ENCODE measurements at places on chromosomes 2 and 18.
A peak's percentile ranks its signal among the peaks of the same experiment; 100 is the strongest.

- peak; percentile 10 for DNase-seq
Measured at GRCh38 chr18:22983175-22983574, 50.0 kb downstream of the RBBP8 start.

- no peak for DNase-seq
Measured at GRCh38 chr2:46297546-46298271, 502 bp downstream of the EPAS1 start.

- no peak for DNase-seq
Measured at GRCh38 chr2:191675807-191676721, 1.9 kb upstream of the NABP1 start.

DNA sequence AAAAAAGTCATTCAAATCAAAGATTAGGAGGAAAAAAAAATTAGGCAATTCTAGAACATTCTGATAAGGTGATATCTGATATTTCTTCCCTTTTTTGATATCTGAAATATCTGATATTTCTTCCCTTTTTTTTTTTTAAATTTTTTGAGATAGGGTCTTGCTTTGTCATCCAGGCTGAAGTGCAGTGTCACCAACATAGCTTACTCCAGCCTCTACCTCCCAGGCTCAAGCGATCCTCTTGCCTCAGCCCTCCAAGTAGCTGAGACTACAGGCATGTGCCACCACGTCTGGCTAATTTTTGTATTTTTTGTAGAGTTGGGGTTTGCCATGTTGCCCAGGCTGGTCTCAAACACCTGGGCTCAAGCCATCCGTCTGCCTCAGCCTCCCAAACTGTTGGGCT lies 33.9 kb downstream of the MEX3C start:
- DNase-seq, result no peak

GRCh38 chr2:63424329-63425078 lies 163.8 kb downstream of the WDPCP start:
- peak; percentile 41 for DNase-seq

DNA sequence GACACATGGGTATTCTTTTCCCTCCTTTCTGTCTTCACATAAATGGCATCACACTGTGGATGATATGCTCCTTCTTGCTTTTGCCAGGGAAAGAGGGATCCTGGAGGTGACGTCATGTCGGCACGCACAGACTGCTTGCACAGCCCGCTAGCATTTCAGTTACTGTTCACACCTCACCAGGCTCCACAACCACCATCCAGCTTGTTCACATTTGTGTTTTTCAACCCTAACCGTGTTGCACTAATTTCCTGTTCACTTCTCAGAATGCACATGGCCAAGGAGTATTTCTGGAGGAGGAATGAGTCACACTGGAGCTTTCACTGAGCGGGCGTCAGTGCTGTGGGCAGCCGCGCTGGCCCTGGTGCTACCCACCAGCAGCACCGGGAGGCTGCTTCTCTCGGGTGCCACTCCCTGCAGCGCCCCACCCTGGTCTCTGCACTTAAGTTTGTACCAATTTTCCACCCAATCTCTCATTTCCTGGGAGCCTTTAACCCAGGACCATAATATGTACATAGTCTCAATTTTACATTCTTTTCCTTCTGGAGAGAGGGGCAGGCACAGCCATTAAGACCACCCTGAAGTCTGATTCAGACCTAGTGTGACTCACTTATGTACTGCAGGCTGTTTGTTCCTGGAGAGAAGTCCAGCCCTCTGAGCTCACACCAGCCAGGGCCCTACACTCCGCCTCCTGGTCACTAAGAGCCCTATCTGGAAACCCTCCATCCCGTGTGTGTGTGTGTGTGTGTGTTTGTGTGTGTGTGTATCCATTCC lies 65.1 kb downstream of the MBP start:
- DNase-seq, result peak; percentile 35

DNA sequence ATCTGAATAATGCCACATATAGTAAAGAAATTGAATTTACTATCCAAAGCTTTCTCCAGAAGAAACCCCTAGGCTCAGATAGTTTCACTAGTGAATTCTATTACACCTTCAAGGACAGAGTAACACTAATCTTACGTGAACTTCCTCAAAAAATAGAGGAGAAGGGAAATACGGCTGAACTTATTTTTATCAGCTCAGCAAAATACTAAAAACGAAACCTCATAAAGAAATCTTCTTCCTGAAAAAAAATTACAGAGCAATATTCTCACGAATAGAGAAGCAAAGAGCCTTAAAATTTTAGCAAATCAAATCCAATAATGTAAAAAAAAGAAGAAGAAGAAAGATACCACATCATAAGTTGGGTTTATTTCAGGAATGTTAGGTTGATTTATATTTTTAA lies 14.7 kb downstream of the CAPN13 start:
- no peak for DNase-seq

GRCh38 chr2:66929632-66930338 lies 467.3 kb upstream of the ETAA1 start:
- DNase-seq, result peak; percentile 18

GRCh38 chr2:106011380-106011779 lies 182.7 kb downstream of the UXS1 start:
- DNase-seq, result no peak

- no peak for DNase-seq
Measured at GRCh38 chr2:160510617-160511016, 17.0 kb upstream of the RBMS1 start.

GRCh38 chr2:168457190-168457895 lies 1.3 kb downstream of the CERS6 start:
- DNase-seq, result no peak

DNA sequence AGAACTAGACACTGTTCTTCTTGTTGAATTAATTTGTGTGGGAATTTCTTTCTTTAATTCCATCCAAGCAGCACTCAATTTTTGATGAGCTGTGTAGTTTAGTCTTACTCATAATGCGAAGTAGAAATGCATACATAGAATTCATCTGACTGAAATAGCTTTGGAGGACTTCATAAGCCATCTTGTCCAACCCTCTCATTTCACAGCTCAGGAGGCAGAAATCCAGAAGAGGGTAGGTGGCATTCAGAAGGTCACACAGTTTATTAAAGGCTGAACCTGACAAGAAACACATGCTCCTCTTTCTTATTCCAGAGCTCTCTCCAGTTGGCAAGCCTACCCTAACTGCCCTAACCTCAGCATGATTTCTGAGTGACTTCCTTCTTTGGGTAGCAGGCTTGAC lies 169.2 kb upstream of the NOSTRIN start:
- DNase-seq, result no peak

DNA sequence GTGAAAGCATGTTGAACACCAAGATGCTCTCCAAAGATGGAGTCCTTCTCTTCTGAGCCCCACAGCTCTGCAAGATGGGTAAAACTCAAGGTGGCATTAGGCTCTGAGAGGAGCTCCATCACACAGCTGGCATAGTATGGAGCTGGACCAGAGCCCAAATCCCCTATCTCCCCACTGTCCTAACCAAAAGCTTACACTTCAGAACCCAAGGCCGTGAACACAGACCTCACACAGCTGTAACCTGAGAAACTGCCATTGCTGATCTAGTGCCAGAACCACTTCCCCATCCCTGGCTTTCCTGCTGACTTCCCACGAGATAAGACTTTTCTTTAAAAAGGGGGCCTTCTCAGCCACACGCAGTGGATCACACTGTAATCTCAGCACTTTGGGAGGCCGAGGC lies 25.0 kb downstream of the TTC32 start:
- DNase-seq, result no peak

- peak; percentile 8 for DNase-seq
Measured at GRCh38 chr2:234091432-234091879, 41.0 kb downstream of the SPP2 start.

DNA sequence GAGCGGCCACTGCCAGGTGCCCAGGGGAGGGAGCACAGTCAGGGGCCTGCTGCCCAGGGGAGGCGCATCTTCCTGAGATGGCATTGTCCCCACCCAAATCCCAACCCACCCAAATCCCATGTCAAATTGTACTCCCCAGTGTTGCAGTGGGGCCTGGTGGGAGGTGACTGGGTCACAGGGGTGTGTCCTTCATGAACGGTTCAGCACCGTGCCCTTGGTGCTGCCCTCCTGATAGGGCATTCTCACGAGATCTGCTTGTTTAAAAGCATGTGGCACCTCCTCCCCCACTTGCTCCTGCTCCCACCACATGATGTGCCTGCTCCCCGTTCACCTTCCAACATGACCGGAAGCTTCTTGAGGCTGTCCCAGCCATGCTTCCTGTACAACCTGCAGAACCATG lies 27.6 kb downstream of the ANKMY1 start:
- no peak for DNase-seq

DNA sequence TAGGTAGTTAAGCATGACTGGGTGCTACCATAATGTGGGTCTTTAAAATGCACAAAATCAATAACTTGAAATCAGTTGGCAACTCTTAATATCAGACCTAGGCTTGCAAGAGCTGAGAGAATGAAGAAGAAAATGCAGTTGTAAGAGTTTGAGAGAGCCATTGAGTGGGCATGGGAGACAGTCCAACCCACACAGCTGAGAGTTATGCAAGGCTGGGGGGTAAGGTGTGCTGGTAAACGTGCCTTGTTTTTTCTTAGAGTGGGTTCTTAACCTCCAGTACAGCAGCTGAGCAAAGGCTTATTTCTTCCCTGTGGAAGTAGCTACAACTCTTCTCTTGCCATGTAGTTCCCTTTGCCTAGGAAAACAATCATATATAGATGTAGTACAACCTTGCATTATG lies 20.2 kb upstream of the CCDC178 start:
- DNase-seq, result no peak

DNA sequence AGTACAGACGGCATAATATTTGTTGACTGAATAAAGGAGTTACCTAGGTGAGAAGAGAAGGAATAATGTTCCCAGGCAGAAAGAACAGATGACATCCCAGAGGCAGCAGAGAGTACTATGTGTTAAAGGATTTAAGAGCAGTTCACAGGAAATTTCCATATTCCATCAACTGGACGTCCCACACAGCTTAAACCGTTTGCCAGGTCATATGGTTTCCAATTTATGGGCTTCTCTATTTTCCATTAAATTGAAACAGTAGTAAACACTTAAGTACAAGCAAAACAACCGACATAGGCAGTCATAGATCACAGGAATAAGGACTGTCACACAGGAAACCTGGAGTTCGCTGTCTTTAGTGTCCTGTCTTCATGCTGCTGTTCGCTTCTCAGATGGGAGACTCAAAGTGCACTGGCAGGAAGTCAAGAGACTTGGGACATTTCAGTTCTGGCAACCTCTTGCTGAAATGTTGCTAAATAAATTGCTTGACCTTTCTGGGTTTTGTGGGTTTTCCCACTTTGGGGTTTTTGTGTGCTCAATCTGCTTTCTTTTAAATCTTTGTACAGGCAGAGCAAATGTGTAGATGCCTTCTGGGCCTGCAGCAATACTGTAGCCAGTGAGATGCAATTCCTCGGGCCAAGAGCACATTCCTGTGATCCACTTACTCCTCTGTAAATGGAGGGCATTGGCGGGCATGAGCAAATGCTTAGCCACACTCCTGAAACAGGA lies 5.8 kb upstream of the PIEZO2 start:
- DNase-seq, result no peak

- no peak for DNase-seq
Measured at GRCh38 chr2:128722489-128722888, 403.8 kb upstream of the HS6ST1 start.

DNA sequence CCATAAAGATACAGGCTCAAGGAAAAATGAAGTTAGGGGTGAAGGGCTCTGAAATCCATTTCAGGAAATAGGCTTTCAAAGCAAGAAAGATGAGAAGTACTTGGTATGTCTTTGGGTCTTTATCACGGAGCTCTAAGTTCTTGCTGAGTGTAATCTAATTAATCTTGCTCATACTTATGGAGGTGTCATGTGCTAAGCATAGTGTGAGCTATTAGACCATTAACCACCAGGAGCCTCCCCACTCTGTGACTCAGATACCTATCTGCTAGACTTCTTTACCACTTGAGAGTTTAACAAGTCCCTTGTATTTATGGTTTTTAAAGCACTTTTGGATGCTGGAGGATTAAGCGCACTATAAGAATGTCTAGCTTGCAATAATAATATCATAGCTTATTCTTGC lies 678.7 kb downstream of the EPHA4 start:
- DNase-seq, result no peak

DNA sequence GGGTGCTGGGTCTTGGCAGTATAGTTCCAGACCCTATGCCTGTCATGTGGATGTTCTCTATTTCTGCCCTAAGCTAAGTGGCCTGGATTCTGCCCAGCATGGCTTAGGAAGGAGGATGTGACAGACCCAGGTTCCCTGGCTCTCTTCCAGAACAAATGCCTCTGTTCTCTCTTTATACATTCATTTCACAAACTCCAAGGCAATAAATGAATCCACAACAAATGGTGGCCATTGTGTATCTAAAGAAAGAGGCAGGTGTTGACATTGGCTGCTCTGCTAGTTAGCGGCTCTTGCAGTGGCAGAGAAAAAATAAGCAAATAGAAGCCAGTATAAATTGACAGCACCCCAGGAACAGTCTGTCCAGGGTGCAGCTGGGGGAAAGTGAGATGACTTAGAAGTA lies 298.6 kb downstream of the SUCLG1 start:
- DNase-seq, result no peak

DNA sequence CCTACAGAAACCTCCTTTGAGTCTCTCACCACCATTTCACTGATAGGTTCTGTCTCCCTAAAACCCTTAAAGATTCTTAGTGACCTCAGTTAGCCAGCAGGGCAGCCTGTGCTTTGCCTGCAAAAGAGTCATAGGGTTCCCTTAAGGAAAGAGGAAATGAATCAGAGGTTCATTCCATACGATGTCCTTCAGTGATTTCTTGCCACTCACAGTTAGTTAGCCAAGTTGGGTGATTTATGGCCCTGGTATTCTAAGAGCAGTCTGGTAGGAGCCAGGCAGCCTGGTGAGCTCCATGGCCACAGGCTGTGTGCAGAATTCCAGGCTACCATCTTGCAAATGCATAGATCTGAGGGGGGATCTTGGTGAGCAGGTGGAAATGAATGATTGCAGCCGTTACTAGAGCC lies 18.7 kb upstream of the CCBE1 start:
- DNase-seq, result peak; percentile 65

- DNase-seq, result no peak
Measured at GRCh38 chr18:22439447-22439846, 21.7 kb upstream of the CTAGE1 start.

DNA sequence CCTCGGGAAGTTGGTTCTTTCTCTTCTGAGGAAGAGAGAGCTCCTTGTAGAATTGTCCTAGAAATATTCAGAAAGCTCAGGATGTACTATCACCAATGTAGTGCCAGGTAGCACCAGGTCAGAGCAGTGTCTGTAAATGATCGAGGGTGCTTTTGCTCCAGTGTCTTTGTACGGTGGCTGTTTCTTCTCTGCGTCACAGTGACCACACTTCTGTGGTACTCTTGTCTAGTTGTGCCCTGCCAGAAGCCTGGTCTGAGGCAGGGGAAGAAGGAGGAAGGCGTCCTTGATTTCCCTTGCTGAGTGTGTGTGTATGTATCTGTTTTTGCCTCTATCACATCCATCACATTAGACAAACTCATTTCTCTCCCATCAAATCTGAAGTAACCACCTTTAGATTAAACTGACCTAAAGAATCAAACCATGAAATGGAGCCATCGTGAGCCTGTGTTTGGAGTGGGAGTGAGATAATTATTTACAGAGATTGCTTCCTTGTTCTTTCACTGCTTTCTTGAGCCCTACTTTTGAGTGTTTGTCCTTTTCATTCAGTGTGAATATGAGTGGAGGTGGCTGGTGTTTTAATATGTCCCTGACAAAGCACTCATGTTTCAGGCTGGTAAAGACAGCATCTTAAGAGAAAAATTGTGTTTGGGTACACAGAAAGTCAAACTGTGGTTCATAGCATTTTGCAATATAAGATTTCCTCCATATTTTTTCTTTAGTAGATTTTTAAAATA lies 97.2 kb downstream of the ACOXL start:
- no peak for DNase-seq
